Fibroblast of skin of right quadriceps (primary cell): ENCODE measurements at places on chromosomes 11 and 22.
A peak's percentile ranks its signal among the peaks of the same experiment; 100 is the strongest.

GRCh38 chr11:34830648-34831047 is 85.5 kb downstream of the APIP start:
- DNase-seq: no peak

- DNase-seq: no peak
Observed at GRCh38 chr11:117911694-117912093, 17.5 kb downstream of the TMPRSS13 start.

GRCh38 chr11:2380807-2381350 is 3.8 kb downstream of the CD81 start:
- no peak for DNase-seq

- DNase-seq: no peak
Observed at GRCh38 chr22:45073064-45073463, 63.3 kb upstream of the PHF21B start.

DNA sequence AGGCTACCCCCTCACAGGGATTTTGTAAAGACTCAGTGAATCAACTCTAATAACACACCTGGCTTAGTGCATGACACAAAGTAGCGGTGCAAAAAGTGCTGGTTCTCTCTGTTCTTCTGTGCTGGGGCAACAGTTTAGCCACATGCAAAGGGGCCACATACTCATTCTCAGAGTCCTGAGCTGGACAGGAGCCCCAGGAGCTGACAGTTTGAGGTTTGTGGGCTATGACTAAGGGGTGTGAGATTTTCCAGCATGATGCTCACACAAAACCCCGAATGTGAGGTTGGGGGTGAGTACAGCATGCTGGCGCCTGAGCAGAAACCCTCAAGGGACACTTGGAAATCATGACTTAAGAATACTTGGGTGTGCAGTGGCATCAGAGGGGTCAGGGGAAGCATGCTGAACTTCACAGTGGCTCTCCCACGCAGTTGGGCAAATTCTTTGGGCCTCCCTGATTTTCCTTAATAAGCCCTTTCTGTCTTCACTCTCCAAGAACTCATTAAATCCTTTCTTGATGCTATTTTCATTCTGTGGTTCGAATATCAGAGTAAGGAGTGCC is 31.0 kb downstream of the TMPRSS5 start:
- DNase-seq: peak; percentile 99

DNA sequence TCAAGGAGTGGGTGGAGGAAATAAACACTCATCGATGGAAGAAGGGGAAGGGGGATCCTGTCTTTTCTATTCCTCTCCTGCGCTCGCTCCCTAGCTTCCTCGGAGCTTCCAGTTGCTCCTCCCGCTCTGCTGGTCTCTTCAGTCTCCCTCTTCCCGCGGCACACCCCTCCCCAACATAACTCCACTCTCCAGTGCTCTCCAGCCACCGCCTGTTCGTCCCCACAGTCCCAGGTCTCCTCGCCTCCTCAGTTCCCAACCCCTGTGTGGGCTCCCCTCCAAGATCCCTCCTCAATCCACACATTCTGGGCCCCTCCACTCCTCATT is 438 bp downstream of the ZW10 start:
- DNase-seq: peak; percentile 18

DNA sequence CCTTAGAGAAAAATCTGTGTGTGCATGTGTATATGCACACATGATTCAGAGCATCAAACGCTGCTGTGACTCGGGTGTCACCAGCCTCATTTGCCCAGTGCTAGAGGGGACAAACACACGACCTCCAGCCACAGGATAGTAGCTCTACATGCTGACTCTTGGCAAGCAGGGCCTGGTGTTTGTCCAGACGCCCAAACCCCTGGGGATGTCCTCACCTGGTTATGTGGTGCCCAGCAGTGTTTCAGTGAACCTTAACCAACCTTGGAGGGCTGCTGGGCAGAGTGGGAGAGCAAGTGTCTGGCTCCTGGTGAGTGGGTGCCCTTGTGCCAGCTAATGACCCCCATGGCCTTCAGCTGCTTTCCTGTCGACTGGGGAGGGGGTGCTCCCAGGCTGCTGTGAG is 26.7 kb downstream of the IGLL1 start:
- DNase-seq: no peak

- DNase-seq: no peak
Observed at GRCh38 chr11:2400762-2401435, 349 bp downstream of the TSSC4 start.

DNA sequence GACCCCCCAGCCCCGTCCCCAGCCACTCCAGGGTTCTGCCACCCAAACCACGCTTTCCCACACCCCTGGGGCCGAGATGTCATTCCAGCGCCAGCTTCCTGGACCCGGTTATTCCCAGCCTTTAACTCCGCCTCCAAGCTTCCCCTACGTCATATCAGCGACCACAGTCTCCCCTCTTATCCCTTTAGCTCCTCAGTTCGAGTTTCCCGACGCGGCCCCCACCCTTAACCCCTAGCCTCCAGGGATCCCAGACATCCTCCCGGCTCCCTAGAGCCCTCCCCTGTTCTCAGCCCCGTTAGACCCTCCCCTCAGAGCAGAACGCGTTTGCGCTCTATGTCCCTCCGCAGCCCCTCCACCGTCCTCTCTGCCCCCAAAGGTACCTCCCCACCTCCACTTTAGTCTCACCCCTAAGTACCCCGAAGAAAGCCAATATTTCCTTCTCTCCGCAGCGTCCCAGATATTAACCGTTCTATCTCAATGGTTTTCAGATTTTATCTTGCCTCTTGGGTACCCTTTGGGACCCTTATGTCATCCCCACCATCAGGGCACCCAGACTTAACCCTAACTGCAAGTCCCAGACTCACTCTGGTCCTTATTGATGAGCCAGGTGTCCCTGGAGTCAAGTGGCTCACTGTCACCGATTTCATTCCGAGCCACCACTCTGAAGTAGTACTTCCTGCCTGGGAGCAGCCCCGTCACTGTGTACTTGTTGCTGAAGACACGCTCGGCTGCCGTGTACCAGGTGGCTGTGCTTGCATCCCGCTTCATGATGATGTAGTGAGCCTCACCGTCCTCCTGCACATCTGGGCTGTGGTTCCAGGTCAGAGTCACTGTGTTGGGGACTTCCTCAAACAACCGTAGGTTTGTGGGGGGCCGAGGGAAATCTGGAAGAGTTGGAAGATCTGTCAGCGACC is 8.0 kb downstream of the TMEM86A start:
- DNase-seq: peak; percentile 56

GRCh38 chr11:8828580-8829361 is 82.2 kb upstream of the AKIP1 start:
- peak; percentile 74 for DNase-seq

- DNase-seq: no peak
Observed at GRCh38 chr22:37792494-37792893, 15.2 kb upstream of the GCAT start.

- DNase-seq: peak; percentile 58
Observed at GRCh38 chr11:120303004-120303637, 22.0 kb upstream of the TLCD5 start.

DNA sequence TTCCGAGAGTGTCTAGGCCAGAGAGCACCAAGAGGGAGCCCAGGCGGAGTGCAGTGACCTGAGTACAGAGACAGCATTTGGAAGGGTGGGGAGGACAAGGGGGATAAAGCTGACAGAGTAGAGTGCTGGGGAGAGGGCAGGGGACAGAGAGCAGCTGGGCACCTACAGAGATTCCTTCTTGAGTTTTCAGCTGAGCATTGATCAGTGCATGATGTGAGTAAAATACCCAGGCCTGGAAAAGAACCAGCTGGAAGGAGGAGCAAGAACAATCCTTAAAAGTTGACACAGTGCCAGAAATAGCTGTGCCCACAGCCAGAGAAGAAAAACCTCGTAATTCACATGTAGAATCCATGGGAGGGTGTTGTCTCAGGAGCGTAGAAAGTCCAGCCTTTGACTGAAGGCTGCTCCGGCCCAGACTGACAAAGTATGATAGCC is 33.9 kb upstream of the PANX2 start:
- no peak for DNase-seq

DNA sequence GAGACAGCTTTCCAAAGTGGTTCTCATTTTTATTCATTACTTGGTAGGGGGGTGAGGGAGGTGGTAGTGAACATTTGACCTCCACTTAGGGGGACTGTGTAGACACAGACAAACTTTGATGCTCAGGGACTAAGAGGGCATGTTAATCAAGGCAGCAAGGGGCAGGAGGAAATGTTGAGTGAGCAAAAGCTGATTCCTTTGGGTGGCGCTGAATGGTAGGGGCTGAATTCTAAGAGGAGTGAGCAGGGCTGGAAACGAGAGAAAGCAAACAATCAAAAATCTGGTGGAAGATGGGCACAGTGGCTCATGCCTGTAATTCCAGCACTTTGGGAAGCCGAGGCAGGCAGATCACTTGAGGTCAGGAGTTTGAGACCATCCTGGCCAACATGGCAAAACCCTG is 164.8 kb upstream of the BDNF start:
- no peak for DNase-seq

DNA sequence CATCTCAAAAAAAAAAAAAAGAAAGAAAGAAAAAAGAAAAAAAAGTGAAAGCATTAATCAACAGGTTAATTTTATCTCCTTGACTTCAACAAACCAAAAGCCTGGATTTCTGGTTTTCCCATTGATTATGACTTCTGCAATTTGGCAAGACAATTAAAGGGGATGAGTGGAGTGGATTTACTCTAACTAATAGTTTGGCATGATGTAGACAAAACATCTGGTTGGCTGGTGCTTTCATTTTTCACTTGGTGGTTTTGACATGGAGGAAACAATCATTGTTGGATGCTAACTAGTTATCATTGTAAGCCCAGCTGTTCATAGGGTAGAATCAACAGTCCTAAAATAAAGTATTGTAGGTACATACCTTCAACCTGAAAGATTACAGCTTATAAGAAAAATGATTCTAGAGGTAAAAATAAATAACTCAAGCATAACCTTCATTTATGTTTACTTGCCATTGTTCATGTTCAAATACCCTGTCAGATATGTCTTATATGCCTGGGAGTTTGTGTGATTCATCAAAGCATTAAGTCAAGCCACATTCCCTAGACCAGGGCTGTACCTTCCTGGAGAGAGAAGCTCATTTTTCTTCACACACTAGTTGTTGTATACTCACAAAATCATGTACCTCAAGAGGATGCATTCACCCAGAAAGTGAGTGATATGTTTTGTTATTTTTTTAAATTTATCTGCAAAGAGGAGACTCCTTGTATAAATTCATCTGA is 15.1 kb downstream of the FIBIN start:
- no peak for DNase-seq

DNA sequence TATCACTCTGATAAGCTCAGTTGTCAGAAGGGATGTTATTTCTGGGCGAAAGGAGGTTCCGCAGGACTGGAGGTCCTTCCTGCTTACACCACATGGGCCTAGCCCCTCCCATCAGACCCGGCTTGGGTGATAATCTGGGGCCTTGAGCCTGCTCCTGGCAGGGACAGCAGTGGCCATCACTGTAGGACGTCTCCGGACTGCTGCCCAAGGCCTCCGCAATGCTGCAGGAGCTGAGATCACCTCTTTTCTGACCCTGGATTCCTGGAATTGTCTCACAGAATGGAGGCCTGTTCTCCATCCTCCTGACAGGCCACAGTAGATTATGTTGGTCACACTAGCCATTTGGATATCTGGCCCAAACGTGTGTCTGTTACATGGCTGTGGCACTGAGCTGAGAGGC is 9.2 kb upstream of the BIK start:
- no peak for DNase-seq

DNA sequence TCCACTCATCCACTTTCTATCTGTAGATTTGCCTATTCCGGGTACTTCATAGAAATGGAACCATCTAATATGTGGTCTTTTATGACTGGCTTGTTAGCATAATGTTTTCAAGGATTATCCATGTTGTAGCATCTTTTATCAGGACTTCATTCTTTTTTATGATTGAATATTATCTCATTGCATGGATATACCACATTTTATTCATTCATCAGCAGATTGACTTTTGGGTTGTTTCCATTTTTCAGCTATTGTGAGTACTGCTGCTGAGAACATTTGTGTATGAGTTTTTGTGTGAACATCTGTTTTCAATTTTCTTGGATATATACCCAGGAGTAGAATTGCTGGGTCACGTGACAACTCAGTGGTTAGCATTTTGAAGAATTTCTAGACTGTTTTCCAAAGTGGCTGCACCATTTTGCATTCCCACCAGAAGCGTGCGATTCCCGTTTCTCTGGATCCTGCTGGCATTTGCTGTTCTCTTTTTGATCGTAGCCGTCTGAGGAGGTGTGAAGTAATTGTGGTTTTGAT is 8.9 kb downstream of the DERL3 start:
- peak; percentile 94 for DNase-seq

- DNase-seq: no peak
Observed at GRCh38 chr11:74006743-74007304, 2.1 kb downstream of the UCP3 start.

- no peak for DNase-seq
Observed at GRCh38 chr22:42742940-42743339, 22.3 kb upstream of the A4GALT start.

- no peak for DNase-seq
Observed at GRCh38 chr22:39349967-39350726, at the start of gene SYNGR1. Gene SYNGR1, plus strand, starts transcription at chr22:39349991. Its CDS starts 20 bp downstream, at chr22:39350011.

DNA sequence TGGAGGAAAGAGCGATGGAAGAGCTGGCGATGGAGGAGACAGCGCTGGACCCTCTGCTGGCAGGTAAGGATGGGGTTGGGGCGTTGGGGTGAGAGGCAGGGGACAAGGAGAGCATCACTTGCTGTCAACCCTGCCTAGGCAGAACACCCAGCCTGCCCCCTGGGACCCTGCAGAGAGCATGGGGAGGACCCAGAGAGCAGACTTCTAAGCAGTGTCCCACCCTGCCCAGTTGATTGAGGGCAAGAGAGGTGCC is 111.6 kb upstream of the ANO1 start:
- DNase-seq: no peak

GRCh38 chr22:33472462-33473344 is 414.5 kb upstream of the SYN3 start:
- peak; percentile 19 for DNase-seq

GRCh38 chr11:9688716-9689511 is 25.0 kb downstream of the SWAP70 start:
- peak; percentile 88 for DNase-seq

DNA sequence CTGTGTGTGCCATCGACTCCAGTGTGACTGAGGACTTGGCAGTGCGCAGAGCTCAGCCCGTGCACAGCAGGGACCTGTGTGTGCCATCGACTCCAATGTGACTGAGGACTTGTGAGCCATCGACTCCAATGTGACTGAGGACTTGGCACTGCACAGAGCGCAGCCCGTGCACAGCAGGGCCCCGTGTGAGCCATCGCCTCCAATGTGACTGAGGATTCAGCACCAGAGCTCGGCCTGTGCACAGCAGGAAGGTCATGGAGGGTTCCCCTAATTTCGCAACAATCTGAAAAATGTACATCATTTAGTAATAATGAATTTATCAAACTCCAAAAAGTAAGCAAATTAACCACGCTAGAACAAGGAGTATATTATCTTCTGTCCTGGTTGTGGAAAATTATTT is 348.3 kb upstream of the B3GAT1 start:
- DNase-seq: no peak

DNA sequence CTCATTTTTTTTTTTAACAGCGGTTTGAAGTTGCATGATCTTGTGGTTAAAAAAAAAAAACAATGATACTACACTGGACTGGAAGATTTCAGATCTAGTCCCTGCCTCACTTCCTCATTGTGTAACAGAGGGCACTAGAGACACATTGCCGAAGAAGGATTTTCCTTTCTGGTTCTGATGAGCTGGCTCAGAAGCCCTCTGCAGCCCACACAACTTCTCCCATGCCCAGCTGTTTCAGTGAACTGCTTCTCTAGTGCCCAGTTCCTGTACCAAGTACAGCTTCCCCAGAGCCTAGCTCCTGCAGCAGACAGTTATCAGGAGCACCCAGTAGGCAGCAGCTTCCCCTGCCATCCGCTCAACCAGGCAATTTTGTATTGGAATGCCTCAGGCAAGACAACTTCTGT is 29.5 kb upstream of the ANO5 start:
- DNase-seq: no peak
